Activated CD8-positive, alpha-beta memory T cell treated with anti-CD3 and anti-CD28 coated beads for 1 hour (primary cell): ENCODE measurements at places on chromosomes 7 and 10.

DNA sequence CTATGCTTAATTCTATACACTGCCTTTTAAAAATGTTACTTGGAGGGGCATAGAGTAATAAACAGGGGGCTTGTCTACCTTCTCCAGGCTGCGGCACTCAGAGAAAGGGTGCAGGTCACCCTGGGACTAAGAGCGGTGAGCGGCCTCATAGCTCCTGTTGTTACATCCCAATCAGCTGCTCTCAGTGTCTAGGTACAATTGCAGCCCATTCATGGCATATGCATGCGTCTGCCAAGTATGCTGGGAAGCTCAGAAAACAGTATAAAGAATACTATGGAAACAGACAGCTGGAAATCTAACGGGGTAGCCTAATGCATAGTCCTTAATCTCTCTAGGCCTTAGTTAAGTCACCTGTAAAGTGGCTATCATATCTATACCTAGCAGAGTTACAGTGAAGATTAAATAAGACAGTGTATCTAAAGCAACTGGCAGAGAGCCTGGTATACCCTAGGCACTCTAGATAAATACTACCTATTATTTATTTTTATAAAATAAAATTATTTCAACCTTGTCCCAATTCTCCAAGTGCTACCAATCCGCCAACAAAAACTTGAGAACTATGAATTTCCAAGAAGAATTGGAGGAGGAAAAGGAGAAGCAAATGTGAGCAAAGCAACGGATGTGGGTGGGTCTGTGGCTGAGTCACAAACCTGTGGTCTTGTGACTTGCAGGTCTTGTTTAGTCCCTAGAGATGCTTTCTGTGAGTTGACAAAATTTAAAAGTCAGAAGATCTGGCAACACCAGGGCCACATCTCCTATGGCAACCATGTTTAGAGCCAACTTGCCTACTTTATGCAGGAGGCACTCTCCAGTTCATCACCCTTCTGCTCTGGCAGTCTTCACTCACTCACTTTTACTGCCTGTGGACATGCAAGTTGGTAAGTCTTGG, 183.0 kb downstream of the RAPGEF5 start:
- no peak for DNase-seq

DNA sequence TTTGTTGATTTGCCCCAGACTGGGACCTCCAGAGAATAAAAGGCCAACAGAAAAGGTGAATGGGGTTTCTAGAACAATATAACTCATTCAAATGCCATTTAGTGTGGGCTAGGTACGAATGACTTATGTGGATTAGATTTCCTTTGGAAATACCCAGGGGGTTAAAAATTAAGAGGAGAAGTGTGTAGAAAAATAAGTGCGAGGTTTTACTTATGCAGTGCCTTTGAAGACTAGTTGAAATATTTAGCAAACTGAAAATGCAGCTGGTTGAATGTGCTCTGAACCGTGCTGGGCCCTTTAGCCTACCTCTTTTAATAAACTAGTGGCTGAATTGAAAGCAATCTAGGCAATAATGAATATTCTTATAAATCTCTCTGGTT, 180.6 kb downstream of the LRMDA start:
- no peak for DNase-seq

GRCh38 chr10:7007600-7008190, 403.1 kb downstream of the SFMBT2 start:
- no peak for DNase-seq

DNA sequence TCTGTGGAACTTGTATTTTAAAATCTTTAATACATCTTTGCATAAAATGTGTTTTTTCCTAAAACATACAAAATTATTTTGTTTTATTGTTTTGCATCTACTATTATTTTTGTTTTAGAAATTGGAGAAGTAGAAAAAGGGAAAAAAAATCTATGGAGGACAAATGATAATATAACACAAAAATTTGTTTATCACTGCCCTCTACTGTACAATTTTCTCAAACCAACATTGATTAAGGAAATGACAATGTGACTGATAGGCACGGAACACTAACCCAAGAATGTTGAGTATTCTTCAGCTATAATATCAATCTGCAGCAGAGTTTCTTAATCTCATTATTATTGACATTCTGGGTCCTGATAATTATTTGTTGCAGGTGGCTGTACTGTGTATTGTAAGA, 9.5 kb upstream of the ING3 start:
- DNase-seq: no peak

- DNase-seq: no peak
Measured at GRCh38 chr10:102287538-102287937, 42.2 kb downstream of the GBF1 start.

GRCh38 chr7:28761505-28761904, 196.6 kb downstream of the TRIL start:
- no peak for DNase-seq

GRCh38 chr7:153107826-153108225, 348.3 kb downstream of the ACTR3B start:
- DNase-seq: no peak

- no peak for DNase-seq
Measured at GRCh38 chr7:128366300-128366699, 4.8 kb upstream of the PRRT4 start.

DNA sequence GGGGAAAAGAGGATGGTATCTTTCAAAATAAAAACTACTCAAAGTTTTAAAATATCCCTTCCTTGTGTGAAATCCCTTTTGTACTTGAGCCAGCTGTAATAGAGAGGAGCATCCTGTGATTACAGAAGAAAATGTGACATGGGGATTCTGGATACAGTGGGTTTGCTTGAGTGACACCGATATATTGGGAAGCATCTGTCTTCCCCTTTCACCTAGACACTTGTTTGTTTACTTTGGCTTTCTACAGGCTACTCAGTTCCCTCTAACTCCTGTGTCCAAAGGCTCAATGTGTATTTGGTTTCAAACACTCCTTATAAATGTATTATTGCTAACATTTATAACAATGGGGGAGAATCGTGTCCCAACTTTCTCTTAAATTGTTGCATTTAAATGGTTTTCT, 24.4 kb downstream of the CPED1 start:
- DNase-seq: no peak

DNA sequence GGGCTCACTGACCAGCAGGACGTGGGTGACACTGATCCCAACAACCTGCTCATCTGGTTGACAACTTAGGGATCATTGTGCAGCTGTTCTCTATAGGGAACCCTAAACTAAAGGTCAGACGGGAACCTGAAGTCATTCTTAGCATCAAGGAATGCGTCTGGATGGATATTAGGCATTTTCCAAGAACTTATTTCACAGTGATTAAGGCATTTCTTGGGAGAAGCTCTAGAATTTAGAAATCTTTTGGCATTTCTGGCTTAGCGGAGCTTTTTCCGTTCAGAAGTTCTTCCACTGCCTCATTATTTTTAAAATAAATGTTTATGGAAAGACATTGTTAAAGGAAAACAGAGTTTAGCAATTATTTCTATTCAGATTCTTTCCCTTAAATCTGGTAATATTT, 303.3 kb upstream of the IGFBP3 start:
- DNase-seq: no peak

GRCh38 chr7:155345490-155345889, 47.8 kb downstream of the INSIG1 start:
- DNase-seq: no peak

- no peak for DNase-seq
Measured at GRCh38 chr10:112966194-112966855, 16.3 kb downstream of the TCF7L2 start.

GRCh38 chr10:63352976-63353375, 112.8 kb downstream of the JMJD1C start:
- no peak for DNase-seq

DNA sequence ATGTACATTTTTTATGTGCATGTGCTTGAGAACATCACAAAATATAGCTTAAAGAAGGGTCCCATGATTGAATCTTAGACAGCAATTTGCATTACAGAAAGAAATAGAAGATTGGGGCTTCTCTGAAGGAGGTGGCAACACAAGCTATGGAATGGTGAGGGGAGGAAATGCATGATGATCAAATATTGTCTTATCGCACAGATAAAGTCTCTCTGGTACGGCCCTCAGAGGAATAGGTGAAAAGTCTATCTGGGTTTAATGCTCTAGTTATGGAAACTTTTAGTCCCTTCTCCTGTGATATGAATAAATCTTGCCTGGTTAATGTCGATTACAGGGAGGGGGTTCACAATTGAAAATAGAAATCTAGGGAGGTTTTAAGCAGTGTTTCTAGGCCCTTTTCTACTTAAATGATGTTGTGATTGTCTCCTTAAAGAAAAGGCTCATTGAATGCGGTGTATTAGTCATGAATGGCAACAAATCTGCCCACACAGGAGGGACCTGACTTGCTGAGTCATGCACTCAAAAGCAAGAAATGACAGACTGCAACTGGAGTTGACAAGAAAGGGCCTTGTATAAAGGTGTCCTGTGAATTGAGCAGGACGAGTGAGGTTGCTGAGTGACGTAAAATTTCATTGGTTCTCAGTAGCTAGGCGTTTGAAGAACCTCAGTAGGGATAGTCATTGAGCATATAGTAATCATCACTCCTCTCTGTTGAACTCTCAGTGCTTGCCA, 133.4 kb upstream of the CSTF2T start:
- no peak for DNase-seq

DNA sequence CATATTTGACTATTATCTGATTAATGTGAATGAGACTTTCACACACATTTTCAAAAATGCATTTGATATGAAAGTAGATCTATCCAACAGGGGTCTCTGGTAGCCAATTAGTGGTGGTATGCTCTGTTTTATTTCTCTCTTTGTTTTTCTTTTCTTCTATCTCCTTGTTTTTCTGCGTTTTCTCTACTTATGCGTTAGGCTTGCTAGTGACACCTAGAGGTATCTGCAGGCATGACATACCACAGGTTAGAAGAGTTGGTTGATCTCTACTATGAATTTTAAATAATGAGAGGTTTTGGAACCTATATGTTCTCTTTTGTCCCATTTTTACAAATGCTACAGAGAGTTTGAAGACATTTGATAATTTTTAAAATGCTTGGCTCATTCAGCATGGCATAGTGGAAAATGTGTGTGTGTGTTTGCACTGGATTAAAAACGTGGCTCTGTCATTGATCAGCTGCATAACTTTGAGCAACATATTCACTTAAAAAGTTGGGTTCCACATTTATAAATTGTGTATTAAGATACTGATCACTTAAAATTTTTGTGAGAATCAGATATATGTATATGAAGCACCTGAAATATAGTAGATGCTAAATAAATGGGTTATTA, 28.1 kb upstream of the PLXDC2 start:
- no peak for DNase-seq

DNA sequence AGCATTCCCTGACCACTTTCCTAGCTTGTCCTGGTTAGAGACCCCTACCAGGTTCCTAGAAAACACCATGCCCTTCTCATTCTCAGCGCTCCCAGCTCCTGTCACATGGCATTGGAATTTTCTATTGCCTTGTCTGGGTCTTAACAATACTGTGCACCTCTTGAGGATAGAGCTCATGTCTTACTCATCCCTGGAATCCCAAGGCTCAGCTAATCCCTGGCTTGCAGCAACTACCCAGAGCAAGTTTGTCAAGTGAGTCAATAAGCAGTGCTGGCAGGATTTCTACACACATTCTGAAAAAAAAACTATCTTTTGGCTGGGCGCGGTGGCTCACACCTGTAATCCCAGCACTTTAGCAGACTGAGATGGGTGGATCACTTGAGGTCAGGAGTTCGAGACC, 11.7 kb upstream of the PRDX3 start:
- DNase-seq: no peak

DNA sequence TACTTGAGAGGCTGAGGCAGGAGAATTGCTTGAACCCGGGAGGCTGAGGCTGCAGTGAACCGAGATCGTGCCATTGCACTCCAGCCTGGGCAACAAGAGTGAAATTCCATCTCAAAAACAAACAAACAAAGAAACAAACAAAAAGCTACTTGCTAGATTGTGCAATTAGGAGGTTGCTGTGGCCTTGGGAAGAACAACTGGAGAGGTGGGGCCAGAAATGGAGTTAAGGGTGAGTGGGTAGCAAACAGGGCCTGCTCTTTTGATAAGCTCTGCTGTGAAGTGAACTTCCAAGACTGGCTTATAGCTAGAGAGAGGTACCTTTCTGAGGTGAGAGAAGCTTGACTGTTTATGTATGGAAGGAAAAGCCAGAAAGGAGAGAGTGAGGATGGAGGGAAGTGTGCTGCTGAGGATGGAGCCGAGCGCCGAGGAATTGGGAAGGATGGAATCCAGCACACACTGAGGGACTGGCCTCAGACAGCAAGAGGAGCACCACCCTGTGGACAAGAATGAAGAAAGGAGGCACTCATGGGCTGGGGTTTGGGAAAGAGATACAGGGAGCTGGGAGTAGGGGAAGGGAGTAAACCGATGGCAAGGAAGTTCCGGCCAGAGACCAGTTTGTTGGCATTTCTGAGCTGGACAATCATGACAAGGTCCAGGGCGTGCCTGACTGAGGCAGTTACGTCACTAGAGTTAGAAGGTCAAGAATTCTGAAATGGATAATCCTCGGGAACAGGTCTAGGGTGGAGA, 7.0 kb upstream of the RPEL1 start:
- DNase-seq: no peak

GRCh38 chr10:61698968-61699655, 36.4 kb downstream of the CABCOCO1 start:
- no peak for DNase-seq

DNA sequence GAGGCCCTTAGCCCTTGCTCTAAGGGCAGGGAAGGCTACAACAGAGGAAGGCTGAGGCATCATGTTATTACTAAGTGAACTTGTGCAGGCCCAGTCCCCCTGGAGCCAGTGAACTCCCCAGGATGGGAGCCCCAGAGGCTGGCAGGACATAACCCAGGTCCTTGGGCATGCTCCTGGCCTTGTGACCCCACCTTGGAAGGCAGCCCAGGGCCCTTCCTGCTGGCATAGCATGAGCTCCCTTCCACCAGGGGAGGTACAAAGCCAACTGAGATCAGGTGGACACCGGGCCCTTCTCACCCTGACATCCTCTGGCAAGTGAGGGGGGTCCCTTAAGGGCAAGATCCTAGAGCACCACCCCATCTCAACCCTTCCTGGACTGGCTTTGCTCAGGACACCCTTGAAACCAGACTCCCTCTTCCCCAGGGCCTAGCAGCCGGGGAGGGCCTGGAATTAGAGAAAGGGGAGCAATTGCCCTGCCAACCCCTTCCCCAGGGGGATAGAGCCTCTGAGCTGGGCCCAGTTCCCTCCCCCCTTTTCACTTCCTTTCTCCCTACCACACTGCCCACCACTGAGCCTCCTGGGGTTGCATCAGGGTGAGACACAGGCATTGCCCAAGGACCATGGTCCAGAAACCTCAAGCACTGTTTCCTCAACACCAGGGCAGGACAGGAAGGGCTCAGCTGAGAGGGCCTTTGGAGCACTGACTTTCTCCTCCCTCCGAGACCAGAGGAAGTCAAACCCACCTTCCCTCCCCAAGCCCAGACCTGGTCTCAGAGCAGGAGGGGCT, 1.8 kb upstream of the VSIR start:
- DNase-seq: no peak
